ENCODE measurements at places on chromosomes 7 and 10. TPM values are rescaled to one million over a fixed set of nuclear protein-coding genes. Genes with fewer than 3 reads are reported as not detected.
A peak's percentile ranks its signal among the peaks of the same experiment; 100 is the strongest.

Gene TEX47
- total RNA-seq: not detected

Gene SPDYE9
- total RNA-seq: not detected

Gene PLPP4
- total RNA-seq: not detected

Gene MMP21
- not detected for total RNA-seq

Gene CLDN12
- 5.8 TPM for total RNA-seq

Gene CPXM2
- total RNA-seq: not detected

Gene CRYGN
- total RNA-seq: not detected

Gene FOXI2
- total RNA-seq: not detected

Gene CHCHD3
- 63.0 TPM for total RNA-seq

Gene SRGN
- 400 TPM for total RNA-seq

- no peaks in the 10 kb centered on the region for H3K36me3 ChIP-seq
- DNase-seq: no peak
- H3K4me3 ChIP-seq: no peak overlapping the region
- peaks cover 4% of the 10 kb centered on the region for H3K27me3 ChIP-seq
These were observed 127.9 kb downstream of the CPED1 start for GRCh38 chr7:121116396-121116795.

- H3K4me3 ChIP-seq: no peak overlapping the region
- H3K36me3 ChIP-seq: no peaks in the 10 kb centered on the region
- no peak overlapping the region for H3K27ac ChIP-seq
- no peaks in the 10 kb centered on the region for H3K27me3 ChIP-seq
- no peaks in the 10 kb centered on the region for H3K4me1 ChIP-seq
These were observed 362.7 kb upstream of the VSTM2A start for GRCh38 chr7:54179321-54180029.

DNA sequence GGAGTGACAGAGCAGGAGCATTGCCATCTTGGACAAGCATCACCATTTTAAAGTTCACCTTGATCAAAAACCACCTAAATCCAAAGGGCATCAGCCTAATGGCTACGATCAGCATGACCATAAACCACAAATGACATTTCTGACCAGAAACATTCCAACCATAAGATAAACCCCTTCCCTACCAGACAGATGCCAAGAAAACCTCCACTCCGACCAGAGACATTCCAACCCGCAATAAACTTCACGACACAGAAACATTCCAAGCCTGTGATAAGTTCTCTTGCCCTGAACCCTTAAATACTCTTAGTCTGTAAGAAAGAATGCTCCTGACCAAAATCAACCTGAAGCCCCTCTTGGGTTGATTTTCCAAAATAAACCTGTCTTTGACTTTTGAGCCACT lies 606.9 kb downstream of the POM121L12 start:
- DNase-seq: no peak
- H3K4me3 ChIP-seq: no peak overlapping the region
- H3K27ac ChIP-seq: no peak overlapping the region
- no peaks in the 10 kb centered on the region for H3K4me1 ChIP-seq
- H3K27me3 ChIP-seq: no peaks in the 10 kb centered on the region

DNA sequence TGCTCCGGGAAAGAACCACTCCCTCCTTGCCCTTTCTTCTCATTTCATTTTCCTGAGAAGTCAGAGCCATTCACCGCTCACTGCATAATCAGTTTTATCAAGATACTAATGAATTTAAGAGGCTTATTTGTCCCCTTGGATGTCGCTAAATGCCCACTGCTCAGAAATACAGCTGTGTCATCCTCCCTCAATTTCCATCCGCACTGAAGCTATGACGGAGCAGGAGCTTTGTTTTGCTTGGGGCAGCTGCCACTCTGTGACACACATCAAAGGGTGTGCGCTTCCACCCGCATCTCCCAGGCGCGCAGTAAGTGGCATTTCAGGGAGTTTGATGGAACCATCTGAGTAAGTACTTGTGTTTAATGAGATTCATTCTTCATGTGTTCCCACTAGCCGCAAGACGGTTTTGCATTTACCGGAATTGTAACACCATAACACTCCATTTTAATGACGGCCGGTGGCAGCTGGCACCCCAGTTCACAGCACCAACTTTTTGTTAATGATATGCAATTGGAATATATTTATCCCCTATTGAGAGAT lies 103.8 kb upstream of the PARD3 start:
- H3K36me3 ChIP-seq: no peaks in the 10 kb centered on the region
- H3K27me3 ChIP-seq: peaks cover 6% of the 10 kb centered on the region
- no peak overlapping the region for H3K4me3 ChIP-seq
- H3K27ac ChIP-seq: no peak overlapping the region
- peaks cover 5% of the 10 kb centered on the region for H3K4me1 ChIP-seq
- DNase-seq: no peak

GRCh38 chr10:91032611-91033206 lies 111.8 kb upstream of the ANKRD1 start:
- no peak overlapping the region for H3K4me3 ChIP-seq
- peaks cover 2% of the 10 kb centered on the region for H3K36me3 ChIP-seq
- H3K4me1 ChIP-seq: peaks cover 18% of the 10 kb centered on the region
- H3K27me3 ChIP-seq: no peaks in the 10 kb centered on the region
- DNase-seq: no peak

DNA sequence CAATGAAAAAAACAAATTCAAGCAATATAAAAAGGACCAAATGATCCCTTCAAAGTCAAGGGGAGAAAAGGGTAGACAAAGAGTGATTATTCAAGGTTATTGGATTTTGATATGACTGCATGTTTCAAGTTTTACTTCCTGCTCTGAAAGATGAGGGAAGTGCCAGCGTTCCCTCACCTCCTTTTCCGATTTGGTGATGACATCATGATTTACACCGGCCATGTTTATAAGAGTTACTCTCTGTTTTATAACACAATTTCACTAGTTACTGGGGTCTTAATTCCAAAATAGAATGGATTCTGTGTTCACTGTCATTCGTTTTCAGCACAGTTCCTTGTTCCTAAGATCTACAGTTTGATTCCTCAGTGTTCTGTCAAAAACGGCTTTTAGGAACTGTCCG lies 60.5 kb upstream of the CPXM2 start:
- H3K4me3 ChIP-seq: no peak overlapping the region
- H3K36me3 ChIP-seq: no peaks in the 10 kb centered on the region
- H3K27me3 ChIP-seq: peaks cover 14% of the 10 kb centered on the region
- no peak for DNase-seq
- H3K4me1 ChIP-seq: no peaks in the 10 kb centered on the region

DNA sequence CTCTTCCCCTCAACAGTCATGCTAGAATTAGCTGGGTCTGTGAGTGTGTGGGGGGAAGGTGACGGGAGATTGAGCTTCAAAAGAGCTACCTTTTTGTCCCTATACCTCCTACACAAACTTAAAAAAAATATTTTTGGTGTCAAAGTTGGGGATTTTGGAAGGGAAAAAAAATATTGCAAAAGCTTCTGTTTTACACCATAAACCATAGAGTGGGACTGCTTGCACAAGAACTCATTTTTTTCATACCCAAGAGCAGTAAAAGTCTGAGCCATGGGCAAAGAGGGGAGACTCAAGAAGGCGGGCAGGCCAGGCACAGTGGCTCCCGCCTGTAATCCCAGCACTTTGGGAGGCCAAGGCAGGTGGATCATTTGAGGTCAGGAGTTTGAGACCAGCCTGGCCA lies 9.4 kb upstream of the ZDHHC4 start:
- no peak overlapping the region for H3K27ac ChIP-seq
- H3K4me1 ChIP-seq: no peaks in the 10 kb centered on the region
- H3K27me3 ChIP-seq: no peaks in the 10 kb centered on the region
- no peak for DNase-seq
- H3K36me3 ChIP-seq: no peaks in the 10 kb centered on the region

DNA sequence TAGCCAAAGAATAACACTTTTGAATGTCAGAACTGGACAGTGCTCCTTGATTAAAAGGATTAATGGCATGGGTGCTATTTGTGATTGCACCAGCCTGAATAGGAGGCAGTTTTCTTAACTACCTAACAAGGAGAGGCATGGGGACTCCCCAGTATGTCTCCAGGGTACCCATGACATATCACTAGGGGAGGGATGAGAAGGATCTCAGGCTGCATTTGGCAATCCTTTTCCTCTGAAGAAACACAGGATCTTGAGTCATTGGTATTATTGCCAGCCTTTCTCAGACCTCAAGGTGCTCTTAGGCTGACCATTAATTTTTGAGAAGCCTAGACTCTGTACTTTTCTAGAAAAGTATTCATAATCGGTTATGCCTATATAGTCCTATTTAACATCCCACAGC lies 77.5 kb upstream of the NPVF start:
- H3K27ac ChIP-seq: no peak overlapping the region
- H3K4me1 ChIP-seq: no peaks in the 10 kb centered on the region
- H3K36me3 ChIP-seq: no peaks in the 10 kb centered on the region
- DNase-seq: no peak

DNA sequence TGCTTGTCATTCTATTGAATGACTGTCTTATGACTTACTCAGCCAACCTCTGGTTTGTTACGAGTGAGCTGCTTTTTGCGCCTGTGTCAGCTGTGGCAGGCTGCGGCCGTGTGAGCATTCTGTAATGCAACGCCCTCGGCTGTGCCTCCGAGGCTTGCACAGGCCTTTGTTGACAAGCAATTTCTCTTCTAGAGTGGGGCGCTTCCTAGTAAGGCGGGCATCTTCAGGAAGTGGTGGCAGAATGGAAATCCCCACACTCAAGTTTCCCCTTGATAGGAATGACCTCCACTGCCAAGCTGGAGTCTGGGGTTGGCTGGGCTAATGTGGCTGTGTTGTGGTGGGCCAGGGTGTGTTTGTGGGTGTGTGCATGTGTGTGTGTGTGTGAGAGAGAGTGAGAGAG lies 20.2 kb upstream of the TMEM178B start:
- no peak overlapping the region for H3K4me3 ChIP-seq
- H3K36me3 ChIP-seq: no peaks in the 10 kb centered on the region
- DNase-seq: peak; percentile 71
- peak overlapping the region; percentile 14 for H3K27ac ChIP-seq
- peaks cover 4% of the 10 kb centered on the region for H3K27me3 ChIP-seq

GRCh38 chr7:135763261-135763660 lies 14.6 kb upstream of the FAM180A start:
- H3K4me1 ChIP-seq: no peaks in the 10 kb centered on the region
- H3K36me3 ChIP-seq: no peaks in the 10 kb centered on the region
- H3K4me3 ChIP-seq: no peak overlapping the region
- H3K27me3 ChIP-seq: peaks cover 34% of the 10 kb centered on the region
- DNase-seq: no peak
